ENCODE measurements at places on chromosomes 7 and 10. TPM values are rescaled to one million over a fixed set of nuclear protein-coding genes. Genes with fewer than 3 reads are reported as not detected.

DNA sequence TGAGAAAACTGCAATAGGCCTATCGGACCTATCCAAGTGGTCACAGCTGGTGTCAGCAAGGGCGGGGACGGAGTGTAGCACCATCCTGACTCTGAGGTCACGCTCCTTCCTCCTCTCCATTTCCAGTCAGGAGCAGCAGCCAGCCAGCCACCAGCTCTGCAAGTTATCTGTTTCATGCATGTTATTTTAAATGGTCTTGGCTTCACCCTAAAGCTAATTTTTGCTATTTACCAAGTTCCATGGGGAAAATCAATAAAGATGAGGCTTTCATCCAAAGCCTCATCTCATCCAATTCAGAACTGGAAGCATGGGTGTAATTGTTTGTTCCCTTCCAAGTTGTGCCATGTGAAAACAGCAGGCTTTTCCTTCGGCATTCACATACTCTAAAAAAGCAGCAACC lies 49.3 kb downstream of the ICA1 start:
- no peak overlapping the region for H3K4me3 ChIP-seq
- H3K27ac ChIP-seq = no peak overlapping the region
- no peak for DNase-seq

DNA sequence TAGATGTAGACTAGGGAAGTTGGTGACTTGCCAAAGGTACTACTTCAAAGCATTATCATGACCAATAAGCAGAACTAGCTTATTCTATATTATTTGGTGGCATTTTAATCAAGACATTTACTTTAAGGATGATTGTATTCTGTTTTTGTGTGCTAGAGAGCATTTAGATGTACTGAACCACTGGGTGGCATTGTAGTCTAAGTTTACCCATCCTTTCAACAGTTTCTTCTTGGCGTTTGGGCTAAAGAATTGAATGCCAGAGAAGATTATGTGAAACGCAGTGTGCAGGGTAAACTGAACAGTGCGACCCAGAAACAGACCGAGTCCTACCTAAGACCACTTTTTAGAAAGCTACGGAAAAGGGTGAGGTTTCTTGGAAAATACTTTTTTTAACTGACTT lies 26.8 kb downstream of the PRPF18 start:
- no peaks in the 10 kb centered on the region for H3K27me3 ChIP-seq
- peaks cover 14% of the 10 kb centered on the region for H3K36me3 ChIP-seq
- no peaks in the 10 kb centered on the region for H3K4me1 ChIP-seq
- H3K27ac ChIP-seq = no peak overlapping the region
- H3K4me3 ChIP-seq = no peak overlapping the region

- H3K27me3 ChIP-seq = no peaks in the 10 kb centered on the region
- no peaks in the 10 kb centered on the region for H3K4me1 ChIP-seq
- no peak overlapping the region for H3K27ac ChIP-seq
- no peak overlapping the region for H3K4me3 ChIP-seq
Measured at GRCh38 chr10:33101392-33101787, 143.4 kb upstream of the ITGB1 start.

Gene SNCG
- total RNA-seq = 7.9 TPM

Gene TMEM229A
- total RNA-seq = 0.18 TPM

Gene AKR1C2
- total RNA-seq = 1.0 TPM

All from cardiac muscle cell (in vitro differentiated cells and primary cell).